ENCODE measurements at places on chromosomes 6 and 20. TPM values are rescaled to one million over a fixed set of nuclear protein-coding genes. Genes with fewer than 3 reads are reported as not detected.

The HLA-DQA1 gene
- total RNA-seq = 3.4 TPM

The PSORS1C1 gene
- not detected for total RNA-seq

The CAPN11 gene
- 0.70 TPM for total RNA-seq

The PTK7 gene
- 1.8 TPM for total RNA-seq

The CLIC5 gene
- 2.2 TPM for total RNA-seq

The CITED2 gene
- 38.7 TPM for total RNA-seq

The PDE10A gene
- not detected for total RNA-seq

The VARS1 gene
- 114 TPM for total RNA-seq

The PRL gene
- total RNA-seq = not detected

The TSPO2 gene
- not detected for total RNA-seq

- no peak for DNase-seq
Measured at GRCh38 chr6:150606168-150606591, 6.5 kb downstream of the PLEKHG1 start.

DNA sequence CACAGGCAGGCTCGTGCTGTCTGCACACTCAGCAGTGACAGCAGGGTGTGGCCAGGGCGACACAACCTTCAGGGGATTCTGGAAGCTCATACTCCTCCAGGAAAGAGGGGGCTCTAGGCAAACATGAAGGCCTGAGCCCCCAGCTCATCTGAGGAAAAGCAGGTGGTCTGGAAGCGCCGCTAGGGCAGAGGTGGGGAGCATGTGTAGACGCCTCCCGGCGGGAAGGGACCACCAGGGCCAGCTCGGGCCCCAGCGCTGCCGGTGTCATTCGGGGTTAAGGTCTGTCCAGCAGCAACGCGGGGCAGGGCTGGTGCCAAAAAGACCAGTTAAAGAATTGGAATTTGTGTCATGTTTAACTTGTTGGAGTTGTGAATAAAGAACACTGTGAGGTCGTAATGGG lies 39.3 kb upstream of the SYNJ2 start:
- no peak for DNase-seq

DNA sequence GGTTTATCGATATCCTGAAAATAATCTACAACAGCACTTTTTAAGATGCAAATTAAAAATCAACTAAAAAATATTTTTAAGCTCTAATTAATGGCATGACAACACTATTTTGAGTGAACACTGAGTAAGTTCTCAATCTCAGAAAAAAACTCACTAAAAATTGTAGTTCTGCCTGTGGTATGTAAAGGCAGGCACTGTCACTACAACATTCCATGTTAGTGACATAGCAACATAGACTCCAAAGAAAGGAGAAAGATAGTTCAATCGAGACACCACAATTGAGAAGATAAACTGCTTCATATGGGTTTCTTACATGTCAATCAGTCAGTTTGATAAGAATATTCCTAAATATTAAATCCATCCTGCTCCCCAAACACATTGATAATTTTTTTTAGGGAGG lies 38.0 kb downstream of the COL12A1 start:
- DNase-seq = no peak

DNA sequence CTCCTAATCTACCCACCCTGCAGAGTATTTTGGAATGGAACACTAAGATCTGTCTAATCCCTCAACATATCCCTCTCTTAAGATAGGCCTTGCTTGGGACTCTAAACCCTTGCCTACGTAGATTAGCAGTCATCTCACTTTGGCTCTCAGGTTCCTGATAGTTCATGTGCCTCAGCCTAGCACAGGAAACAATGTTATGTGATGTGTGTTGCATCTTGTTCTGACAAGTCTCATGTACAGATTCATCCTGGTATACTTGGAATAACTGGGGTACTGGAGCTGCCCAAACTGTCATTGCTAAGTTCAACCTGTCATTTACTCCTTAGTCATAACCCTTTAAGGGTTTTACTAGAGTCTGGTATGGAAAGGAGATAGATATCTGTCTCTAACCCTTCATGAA lies 34.1 kb downstream of the TREML1 start:
- DNase-seq = no peak

- peak; percentile 56 for DNase-seq
Measured at GRCh38 chr6:40328386-40328985, 258.7 kb downstream of the LRFN2 start.

DNA sequence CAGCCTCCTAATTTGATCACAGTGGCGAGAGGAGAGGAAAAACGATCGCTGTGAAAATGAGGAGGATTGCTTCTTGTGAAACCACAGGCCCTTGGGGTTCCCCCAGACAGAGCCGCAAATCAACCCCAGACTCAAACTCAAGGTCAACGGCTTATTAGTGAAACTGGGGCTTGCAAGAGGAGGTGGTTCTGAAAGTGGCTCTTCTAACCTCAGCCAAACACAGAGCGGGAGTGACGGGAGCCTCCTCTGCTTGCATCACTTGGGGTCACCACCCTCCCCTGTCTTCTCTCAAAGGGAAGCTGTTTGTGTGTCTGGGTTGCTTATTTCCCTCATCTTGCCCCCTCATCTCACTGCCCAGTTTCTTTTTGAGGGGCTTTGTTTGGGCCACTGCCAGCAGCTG lies 28.7 kb downstream of the SAYSD1 start:
- DNase-seq = peak; percentile 42

GRCh38 chr6:37602801-37603200 lies 94.9 kb downstream of the MDGA1 start:
- DNase-seq = no peak

- no peak for DNase-seq
Measured at GRCh38 chr20:46277602-46278001, 30.7 kb downstream of the CDH22 start.

- DNase-seq = no peak
Measured at GRCh38 chr20:1905693-1906092, 10.5 kb downstream of the SIRPA start.

DNA sequence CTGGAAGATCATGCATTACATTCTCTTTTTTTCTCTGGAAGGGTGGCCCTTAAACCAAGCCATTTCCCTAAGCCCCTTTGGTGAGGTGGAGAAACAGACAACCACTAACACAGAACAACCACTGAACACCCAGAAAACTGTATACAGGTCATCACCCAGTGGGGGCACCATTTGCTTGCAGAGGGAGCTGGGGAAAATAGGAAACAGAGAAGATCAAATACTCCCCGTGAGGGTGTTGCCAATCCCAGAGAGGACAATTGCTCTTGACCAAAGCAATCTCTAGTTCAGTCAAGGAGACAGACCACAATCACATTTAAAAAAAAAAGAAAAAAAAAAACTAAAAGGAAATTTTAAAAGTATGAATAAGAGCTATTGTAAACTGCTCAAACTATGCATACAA lies 865 bp upstream of the DAAM2 start:
- DNase-seq = no peak

DNA sequence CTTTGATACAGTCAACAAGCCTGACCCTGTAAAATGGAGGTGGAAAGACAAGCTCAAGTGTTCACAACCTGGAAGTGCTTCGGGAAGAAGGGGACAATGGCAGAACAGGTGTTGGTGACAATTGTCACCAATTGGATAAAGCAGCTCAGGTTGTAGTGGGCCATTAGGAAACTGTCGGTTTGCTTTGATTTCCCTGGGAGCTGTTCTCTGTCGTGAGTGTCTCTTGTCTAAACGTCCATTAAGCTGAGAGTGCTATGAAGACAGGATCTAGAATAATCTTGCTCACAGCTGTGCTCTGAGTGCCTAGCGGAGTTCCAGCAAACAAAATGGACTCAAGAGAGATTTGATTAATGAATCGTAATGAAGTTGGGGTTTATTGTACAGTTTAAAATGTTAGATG lies 15.0 kb downstream of the CCR6 start:
- no peak for DNase-seq

- DNase-seq = peak; percentile 71
Measured at GRCh38 chr6:2081155-2082138, 164.0 kb downstream of the GMDS start.

GRCh38 chr20:37764333-37764935 lies 70.6 kb downstream of the CTNNBL1 start:
- no peak for DNase-seq
